ENCODE measurements at places on chromosomes 4 and X.

DNA sequence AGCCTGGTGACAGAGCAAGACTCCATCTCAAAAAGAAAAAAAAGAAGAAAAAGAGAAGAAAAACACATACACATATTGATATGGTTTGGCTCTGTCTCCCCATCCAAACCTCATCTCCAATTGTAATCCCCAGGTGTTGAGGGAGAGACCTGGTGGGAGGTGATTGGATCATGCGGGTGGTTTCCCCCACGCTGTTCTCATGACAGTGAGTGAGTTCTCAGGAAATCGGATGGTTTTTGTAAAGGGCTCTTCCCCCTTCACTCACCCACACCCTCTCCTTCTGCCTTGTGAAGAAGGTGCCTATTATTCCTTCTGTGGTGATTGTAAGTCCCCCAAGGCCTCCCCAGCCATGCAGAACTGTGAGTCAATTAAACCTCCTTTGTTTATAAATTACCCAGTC is 68.4 kb downstream of the LDB2 start:
- no peak for DNase-seq

- DNase-seq: peak; percentile 57
Measured at GRCh38 chr4:55124322-55125076, 896 bp downstream of the KDR start.

GRCh38 chr4:15702941-15703403 is at the start of gene BST1:
BST1 (plus strand) TSS chr4:15703065; CDS start chr4:15703145, 80 bp downstream.
- peak; percentile 75 for DNase-seq

DNA sequence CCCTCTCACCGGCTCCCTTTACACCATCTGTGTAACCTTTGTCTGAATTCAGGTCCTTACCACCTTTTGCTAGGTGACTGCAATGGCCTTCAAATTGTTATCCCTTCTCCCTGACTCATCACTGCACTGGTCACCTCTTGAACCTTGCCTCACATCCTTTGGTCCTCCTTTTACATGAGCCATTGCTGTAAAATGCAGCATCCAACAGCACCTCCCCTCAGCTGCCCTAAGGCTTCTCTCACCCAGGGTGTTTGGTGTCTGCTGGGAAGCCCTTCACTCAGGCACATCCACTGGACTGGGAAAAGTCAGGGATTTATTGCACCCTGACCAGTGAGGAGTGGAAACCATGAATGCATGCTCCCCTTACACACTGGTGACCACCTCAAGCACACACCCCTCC is 192.5 kb upstream of the GATB start:
- no peak for DNase-seq

- DNase-seq: peak; percentile 82
Measured at GRCh38 chrX:48071064-48071985, at the start of gene ZNF630. ZNF630 (minus strand) TSS chrX:48071640; CDS start chrX:48066886, 4,754 bp downstream.

GRCh38 chr4:55682295-55682694 is 46.2 kb upstream of the NMU start:
- no peak for DNase-seq
